ENCODE measurements at places on chromosomes 4 and X. TPM values are rescaled to one million over a fixed set of nuclear protein-coding genes. Genes with fewer than 3 reads are reported as not detected.

GRCh38 chr4:83276299-83277040, 8.1 kb downstream of the COQ2 start:
- no peak overlapping the region for H3K4me3 ChIP-seq
- no peaks in the 10 kb centered on the region for H3K4me1 ChIP-seq
- H3K27me3 ChIP-seq = no peaks in the 10 kb centered on the region
- DNase-seq = no peak

GRCh38 chr4:152063621-152064240, 302.9 kb upstream of the GATB start:
- peak; percentile 82 for DNase-seq
- no peak overlapping the region for H3K4me3 ChIP-seq
- peaks cover 18% of the 10 kb centered on the region for H3K4me1 ChIP-seq
- H3K36me3 ChIP-seq = no peaks in the 10 kb centered on the region
- no peaks in the 10 kb centered on the region for H3K27me3 ChIP-seq
- H3K27ac ChIP-seq = peak overlapping the region; percentile 65

GRCh38 chrX:100994352-100995281, 25.1 kb downstream of the ARL13A start:
- H3K4me1 ChIP-seq = no peaks in the 10 kb centered on the region
- H3K27me3 ChIP-seq = peaks cover 3% of the 10 kb centered on the region
- no peak overlapping the region for H3K27ac ChIP-seq
- H3K4me3 ChIP-seq = no peak overlapping the region

DNA sequence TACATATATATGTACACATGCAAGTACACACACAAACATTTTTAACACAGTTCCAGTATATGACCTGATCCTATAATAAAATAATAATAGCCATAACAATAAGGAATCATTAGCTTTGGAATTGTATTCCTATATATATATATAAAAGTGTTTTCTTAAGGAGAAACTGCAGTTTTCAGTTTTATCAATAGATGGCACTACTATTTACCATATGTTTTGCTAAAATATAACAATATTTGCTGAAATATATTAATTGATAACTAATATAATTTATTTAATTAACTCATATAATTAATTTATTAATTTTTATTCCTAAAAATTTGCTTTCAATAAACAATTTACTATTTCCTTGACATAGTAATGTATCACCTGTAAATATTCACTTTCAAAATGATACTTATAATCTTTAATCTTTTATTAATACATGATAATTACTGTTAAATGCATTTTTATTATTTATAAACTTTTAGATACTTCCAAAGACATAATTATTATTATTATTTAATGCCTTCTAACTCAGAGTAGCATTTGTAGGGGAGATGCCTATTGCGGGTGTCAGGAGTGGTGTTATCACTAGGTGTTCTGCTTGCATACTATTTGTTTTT, 599.5 kb downstream of the FSTL5 start:
- H3K4me1 ChIP-seq = no peaks in the 10 kb centered on the region
- DNase-seq = peak; percentile 43
- no peak overlapping the region for H3K4me3 ChIP-seq
- H3K27me3 ChIP-seq = no peaks in the 10 kb centered on the region
- no peaks in the 10 kb centered on the region for H3K36me3 ChIP-seq
- no peak overlapping the region for H3K27ac ChIP-seq

GRCh38 chrX:16843208-16843909, 26.8 kb downstream of the RBBP7 start:
- no peak overlapping the region for H3K4me3 ChIP-seq
- H3K36me3 ChIP-seq = peaks cover 23% of the 10 kb centered on the region
- H3K4me1 ChIP-seq = peaks cover 16% of the 10 kb centered on the region
- peaks cover 20% of the 10 kb centered on the region for H3K27me3 ChIP-seq
- DNase-seq = no peak

DNA sequence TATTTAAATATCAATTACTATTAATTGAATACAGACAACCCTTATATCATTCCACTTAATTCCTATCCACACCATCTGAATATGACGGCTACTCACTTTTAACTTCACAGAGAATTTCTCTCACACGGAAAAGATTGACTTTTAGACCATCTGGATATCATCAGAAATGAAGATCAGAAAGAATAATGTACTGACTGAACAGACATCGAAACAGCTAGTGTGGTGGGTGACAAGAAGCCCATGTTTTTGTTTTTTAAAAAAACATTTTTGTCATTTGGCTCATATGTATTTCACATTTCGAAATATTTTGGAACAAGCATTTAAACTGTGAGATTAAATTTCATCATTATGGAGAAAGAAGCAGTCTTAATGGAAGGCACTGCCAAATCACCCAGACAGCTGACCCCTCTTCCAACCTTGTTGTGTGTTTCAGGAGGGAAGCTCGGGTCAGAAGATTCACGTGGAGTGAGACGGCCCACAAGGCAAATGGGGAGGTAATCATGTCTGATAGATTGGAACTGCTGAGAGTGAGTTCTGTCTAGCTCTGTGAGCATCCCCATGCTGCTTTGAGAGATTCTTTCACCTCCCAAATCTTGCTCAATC, 204.2 kb upstream of the RASGEF1B start:
- peaks cover 10% of the 10 kb centered on the region for H3K4me1 ChIP-seq
- no peaks in the 10 kb centered on the region for H3K27me3 ChIP-seq
- DNase-seq = peak; percentile 82
- H3K4me3 ChIP-seq = no peak overlapping the region
- no peaks in the 10 kb centered on the region for H3K36me3 ChIP-seq
- H3K27ac ChIP-seq = peak overlapping the region; percentile 84

DNA sequence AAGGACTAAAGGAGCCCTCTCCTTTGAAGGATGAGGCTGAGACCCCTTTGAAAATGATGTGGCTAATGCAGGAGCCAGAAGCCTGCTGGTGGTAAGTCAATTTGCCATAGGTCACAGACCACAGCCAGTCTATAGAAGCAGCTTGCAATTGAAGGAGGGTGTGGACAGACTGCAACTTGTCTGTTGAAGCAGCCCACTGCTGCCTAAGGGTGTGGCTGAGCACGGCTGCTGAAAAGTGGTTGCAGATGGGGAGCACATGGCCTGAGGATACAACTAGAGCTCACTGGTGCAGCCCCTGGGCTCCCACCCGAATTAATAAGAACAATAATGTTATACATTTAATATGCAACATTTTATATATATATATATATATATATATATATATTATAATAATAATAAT, 11.4 kb upstream of the EXOC1L start:
- H3K27ac ChIP-seq = no peak overlapping the region
- H3K36me3 ChIP-seq = no peaks in the 10 kb centered on the region
- no peaks in the 10 kb centered on the region for H3K4me1 ChIP-seq
- no peak overlapping the region for H3K4me3 ChIP-seq

DNA sequence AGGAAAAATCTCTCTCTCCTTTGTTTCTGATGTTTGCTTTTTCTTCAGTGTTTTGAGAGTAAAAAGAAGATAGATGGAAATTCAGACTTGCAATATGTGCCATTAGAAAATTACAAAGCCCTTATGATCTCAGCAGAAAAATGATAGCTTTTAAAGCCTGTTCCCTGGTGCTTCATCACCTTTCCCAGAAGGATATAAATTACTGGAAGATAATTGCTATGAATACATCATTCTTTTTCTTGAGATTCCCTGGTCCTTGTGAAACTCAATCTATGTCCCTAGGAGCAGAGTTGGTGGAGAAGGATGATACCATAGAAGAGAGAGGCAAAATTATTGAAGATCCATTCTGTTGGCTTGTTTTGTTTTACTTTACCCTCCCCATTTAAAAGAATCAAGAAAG, 86.5 kb downstream of the GLRA3 start:
- H3K27ac ChIP-seq = no peak overlapping the region
- no peak overlapping the region for H3K4me3 ChIP-seq
- DNase-seq = no peak
- H3K36me3 ChIP-seq = no peaks in the 10 kb centered on the region

DNA sequence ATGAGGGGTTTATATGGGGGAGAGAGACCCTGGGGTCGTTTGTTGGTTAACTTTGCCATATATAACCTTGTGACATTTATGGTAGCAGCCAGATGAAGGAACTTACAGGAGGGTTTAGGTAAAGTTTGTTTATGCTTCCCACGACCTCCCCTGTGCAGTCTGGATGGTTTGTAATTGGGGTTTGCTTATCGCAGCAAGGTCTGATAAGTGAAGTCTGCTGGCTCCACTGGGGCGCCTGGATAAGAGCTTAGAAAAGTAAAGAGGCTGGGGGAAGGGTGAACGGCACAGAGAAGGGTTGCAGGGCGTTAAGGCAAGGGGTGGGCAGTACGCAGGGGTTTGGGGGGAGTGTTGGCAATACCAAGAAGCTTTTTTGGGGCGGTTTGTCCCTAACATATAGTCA, 98.7 kb downstream of the KDM6A start:
- DNase-seq = no peak
- H3K4me3 ChIP-seq = no peak overlapping the region

- no peaks in the 10 kb centered on the region for H3K36me3 ChIP-seq
- no peak overlapping the region for H3K27ac ChIP-seq
- no peak overlapping the region for H3K4me3 ChIP-seq
Measured at GRCh38 chr4:18439311-18439710, 417.8 kb upstream of the LCORL start.

DNA sequence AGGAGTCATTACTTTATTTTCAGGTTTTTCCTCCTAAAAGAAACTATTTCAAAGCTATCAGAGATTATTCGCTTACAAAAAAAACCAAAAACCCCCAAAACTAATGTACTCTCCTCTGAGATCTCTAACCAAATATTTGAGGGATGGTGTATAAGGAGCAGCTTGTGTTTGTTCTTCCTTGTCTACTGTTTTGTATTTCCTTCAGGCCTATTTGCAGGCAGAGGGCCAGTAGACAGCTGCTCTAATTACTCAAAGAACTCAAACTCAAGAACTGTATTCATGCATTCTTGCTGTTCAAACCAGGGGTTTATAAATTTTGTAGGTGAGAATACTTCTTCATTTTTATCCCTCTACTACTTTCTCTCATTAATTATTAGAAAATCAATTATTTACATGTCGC, 51.3 kb downstream of the SH3RF1 start:
- no peak overlapping the region for H3K4me3 ChIP-seq
- DNase-seq = peak; percentile 76
- H3K27me3 ChIP-seq = no peaks in the 10 kb centered on the region
- H3K36me3 ChIP-seq = no peaks in the 10 kb centered on the region

DNA sequence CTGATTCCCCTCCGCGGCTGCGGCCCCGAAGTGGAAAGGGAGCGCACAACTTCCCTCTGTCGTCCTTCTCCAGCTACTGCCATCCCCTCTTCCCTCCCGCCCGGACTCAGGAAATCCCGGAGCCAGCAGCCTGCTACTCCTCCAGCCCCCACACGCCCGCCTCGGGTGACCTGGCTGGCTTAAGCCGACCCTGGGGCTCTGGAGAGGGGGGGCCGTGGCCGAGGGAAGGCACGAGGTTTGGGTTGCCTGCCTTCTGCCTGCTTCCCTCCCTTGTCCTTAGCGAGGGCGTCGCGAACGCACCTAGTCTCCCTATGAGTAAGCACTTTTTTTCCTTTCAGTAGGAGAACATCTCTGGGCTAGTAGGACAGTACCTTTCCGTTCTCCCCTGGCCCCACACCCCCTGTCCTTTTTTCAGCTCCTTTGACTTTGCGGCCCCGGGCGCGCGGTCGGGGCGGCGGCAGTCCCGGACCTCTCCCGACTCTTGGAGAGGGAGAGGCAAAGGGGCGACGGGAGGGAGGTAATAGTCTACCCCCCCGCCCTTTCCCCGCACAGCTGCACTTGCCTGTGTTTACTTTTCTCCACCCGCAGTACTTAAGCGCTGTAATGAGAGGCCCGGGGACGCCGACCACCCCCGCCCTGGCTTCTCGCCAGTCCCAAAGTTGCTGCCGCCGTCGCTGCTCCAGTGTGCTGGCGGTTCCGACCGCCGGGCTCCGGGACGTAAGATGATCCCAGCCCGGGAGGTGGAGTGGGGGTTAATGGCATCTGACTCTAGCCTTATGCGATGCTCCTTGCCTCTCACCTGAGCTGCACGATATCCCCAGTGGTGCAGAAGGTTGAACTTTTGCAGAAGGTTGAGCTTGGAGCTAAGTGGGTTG, 868 bp downstream of the PLS3 start:
- H3K36me3 ChIP-seq = no peaks in the 10 kb centered on the region
- peak overlapping the region; percentile 93 for H3K27ac ChIP-seq
- H3K4me3 ChIP-seq = peak overlapping the region; percentile 74
- H3K4me1 ChIP-seq = no peaks in the 10 kb centered on the region

DNA sequence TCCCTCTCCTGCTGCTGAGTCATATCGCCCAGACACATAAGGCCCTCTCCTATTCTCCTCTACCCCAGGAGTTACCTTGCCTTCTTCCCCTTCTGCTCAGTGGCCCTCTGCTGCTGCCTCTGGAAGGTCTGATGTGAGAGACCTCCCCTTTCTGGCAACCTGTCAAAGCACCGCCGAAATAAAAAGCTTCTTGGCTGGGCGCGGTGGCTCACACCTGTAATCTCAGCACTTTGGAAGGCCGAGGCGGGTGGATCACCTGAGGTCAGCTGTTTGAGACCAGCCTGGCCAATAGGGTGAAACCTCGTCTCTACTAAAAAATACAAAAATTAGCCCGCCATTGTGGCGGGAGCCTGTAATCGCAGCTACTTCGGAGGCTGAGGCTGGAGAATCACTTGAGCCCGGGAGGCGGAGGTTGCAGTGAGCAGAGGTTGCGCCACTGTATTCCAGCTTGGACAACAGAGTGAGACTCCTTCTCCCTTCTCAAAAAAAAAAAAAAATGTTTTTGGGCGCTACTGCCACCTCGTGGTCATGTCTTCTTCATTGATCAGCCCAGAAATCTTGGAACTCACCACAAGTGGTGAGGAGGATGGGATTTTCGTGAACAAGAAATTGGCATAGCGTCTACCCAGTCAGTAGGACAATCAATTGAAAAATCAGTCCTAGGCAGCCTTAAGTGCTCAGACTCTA, 8.6 kb upstream of the ZXDA start:
- DNase-seq = peak; percentile 47
- no peak overlapping the region for H3K4me3 ChIP-seq
- H3K27me3 ChIP-seq = peaks cover 9% of the 10 kb centered on the region
- H3K27ac ChIP-seq = no peak overlapping the region

DNA sequence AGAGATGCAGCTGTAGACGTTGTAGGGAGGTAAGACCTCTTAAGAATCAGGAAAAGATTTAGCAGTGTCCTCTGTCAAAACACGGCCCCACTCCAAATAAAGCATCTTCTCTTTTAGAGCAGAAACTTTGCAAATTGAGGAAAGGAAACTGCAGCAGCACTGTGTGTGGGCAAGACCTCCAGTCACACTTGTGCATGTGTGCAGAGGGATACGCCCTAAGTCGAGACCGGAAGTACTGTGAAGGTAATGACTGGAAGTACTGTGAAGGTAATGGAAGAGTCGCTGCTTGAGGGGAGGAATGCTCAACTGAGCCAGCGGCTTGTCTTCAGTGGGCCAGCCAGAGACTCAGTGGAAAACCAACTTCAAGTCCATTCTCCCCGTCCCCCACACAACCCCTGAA, 46.5 kb downstream of the EGF start:
- no peaks in the 10 kb centered on the region for H3K27me3 ChIP-seq
- no peaks in the 10 kb centered on the region for H3K36me3 ChIP-seq
- H3K4me3 ChIP-seq = no peak overlapping the region

- H3K4me3 ChIP-seq = no peak overlapping the region
- no peak overlapping the region for H3K27ac ChIP-seq
- no peaks in the 10 kb centered on the region for H3K4me1 ChIP-seq
- peaks cover 5% of the 10 kb centered on the region for H3K27me3 ChIP-seq
- no peaks in the 10 kb centered on the region for H3K36me3 ChIP-seq
- no peak for DNase-seq
Measured at GRCh38 chrX:45745479-45745878, 544.8 kb upstream of the DIPK2B start.

Gene BLOC1S4
- 8.7 TPM for total RNA-seq

Gene BBS12
- total RNA-seq = 3.9 TPM

Gene NEUROG2
- total RNA-seq = not detected

Gene ZNF280C
- 5.8 TPM for total RNA-seq

Gene DMP1
- 0.04 TPM for total RNA-seq

Gene MAGEC2
- not detected for total RNA-seq

Gene TLR2
- total RNA-seq = 3.6 TPM

Gene MAGEA12
- not detected for total RNA-seq

Gene MORC4
- total RNA-seq = 38.9 TPM

Gene PRRG1
- total RNA-seq = 12.1 TPM

Gene TMSB15B
- 11.3 TPM for total RNA-seq

Gene FRG2
- total RNA-seq = not detected

Measured in muscle of leg (tissue), 16 donors.